Tibial nerve (tissue), 4 donors: ENCODE measurements at places on chromosomes 2 and 18. TPM values are rescaled to one million over a fixed set of nuclear protein-coding genes. Genes with fewer than 3 reads are reported as not detected.

DNA sequence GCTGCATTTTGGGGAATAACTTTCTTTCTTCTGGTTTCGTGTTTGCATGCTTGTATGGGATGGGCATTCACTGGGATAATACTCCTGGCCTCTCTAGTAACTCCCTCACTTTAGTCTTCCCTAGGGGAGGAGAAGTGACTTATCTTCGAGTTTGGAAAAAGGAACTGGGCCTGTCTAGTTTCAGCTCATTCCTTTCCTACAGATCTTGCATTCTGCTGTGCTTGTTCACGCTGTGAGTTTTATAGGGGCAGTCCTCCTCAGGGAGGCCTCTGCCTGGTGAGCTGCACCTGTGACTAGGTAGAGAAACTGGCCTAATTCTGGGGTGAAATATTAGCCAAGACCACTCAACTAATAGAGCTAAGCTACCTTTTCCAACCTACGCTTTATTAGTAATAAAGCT, 50.9 kb downstream of the PHLPP1 start:
- no peak for DNase-seq

DNA sequence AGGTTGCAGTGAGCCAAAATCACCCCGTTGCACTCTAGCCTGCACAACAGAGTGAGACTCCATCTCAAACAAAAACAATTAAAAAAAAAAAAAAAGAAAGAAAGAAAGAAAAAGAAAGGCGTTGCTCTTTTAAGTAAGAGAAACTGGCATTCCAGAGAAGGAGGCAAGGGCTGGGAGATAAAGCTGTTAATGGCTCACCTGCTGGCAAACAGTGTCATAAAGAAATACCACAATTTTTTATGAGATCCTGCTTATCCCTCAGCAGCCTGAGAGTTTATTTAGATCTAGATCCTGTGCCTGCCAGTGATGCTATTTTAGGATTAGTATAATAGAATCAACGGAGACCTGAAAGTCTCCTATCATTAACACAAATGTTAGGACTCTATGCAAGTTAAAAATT, 16.3 kb downstream of the SLC19A3 start:
- no peak for DNase-seq

GRCh38 chr2:232476791-232477190, 10.8 kb downstream of the ECEL1 start:
- no peak for DNase-seq

GRCh38 chr18:73835656-73836364, 311.8 kb downstream of the FBXO15 start:
- DNase-seq = no peak

GRCh38 chr2:223099561-223099960, 47.6 kb downstream of the KCNE4 start:
- DNase-seq = no peak

The SCYGR5 gene
- not detected for total RNA-seq

- DNase-seq = no peak
Measured at GRCh38 chr2:165576409-165577154, 107.1 kb downstream of the CSRNP3 start.

- no peak for DNase-seq
Measured at GRCh38 chr2:180334514-180334913, 327.4 kb upstream of the CWC22 start.

The CYP27A1 gene
- total RNA-seq = 88.4 TPM

- DNase-seq = no peak
Measured at GRCh38 chr2:29847886-29848285, 73.5 kb downstream of the ALK start.

DNA sequence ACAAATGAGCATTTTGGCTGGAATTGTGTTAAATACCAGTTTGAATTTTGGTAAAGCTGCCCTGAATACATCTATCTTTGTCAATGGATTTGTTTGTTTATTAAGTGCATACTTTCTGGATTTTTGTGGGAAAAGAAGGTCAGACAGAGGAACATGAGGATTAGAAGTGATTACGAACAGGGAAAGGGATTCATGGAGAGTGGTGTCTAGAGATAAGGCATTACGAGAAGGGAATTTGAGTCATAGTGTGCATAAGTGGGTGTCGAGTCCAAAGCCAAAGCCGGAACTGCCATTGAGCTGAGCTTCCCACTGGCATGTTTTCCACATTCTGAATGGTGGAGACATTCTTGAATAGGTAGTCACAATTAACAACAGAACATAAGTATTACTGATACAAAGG, 68.9 kb upstream of the EFEMP1 start:
- no peak for DNase-seq

The FSHR gene
- total RNA-seq = not detected
